ENCODE measurements at places on chromosomes 6 and 20.

DNA sequence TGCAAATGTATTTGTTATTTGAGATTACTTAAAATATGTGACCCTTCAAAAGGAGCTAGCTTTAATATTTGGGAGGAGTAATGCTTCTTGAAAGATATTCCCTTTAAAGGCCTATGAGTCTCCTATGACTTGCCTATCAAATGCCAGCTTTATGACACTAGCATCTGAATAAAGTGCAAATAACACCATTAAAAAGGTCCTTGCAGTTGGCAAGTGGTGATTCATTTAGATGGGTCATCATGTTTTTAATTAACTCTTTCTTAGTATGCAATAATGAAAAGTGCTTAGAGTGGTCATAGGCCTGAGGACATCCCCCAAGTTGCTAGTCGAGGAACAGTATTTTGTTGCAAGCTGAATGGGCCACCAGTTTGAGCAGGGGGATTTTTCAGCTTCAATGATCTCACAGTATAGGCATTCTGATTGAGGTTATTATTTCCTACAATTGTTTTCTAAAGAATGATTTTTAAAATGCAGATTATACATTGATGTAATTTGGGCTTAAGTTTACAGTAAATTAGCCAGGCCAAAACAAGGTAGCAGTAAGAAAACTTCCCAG lies 3.7 kb upstream of the CD2AP start:
- DNase-seq: no peak

DNA sequence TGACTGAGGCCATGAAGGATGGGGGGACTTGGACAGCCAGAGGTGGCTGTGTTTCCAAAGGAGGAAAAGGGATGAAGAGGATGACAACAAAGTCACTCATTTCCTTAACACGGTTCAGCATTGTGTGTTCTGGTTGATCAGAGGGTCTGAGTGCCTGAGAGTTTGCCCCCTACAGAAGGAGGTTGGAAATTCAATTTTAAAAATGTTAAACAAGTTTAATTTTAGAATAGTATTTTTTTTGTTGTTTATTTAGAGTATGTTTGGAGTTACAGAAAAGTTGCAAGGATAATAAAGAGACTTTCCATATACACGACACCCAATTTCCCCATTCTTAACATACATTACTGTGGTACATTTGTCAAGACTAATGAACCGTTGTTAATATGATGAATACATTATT lies 10.3 kb upstream of the VAPB start:
- no peak for DNase-seq

DNA sequence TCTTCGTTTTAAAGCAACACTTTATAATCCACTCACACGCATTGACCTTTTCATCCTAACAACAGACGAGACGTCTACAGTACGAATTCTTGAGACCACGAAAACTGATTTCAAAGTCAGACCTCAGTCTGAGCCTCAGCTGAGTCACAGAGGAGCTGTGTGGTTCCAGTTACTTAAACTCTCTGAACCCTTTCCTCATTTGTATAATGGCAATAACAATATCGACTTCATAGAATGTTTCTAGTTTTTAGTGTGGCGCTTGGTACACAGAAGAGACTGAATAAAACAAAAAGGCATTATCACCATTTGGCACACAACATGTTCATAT lies 236.9 kb downstream of the ATXN1 start:
- DNase-seq: no peak

GRCh38 chr6:110800839-110801196 lies 14.5 kb downstream of the CDK19 start:
- DNase-seq: no peak

DNA sequence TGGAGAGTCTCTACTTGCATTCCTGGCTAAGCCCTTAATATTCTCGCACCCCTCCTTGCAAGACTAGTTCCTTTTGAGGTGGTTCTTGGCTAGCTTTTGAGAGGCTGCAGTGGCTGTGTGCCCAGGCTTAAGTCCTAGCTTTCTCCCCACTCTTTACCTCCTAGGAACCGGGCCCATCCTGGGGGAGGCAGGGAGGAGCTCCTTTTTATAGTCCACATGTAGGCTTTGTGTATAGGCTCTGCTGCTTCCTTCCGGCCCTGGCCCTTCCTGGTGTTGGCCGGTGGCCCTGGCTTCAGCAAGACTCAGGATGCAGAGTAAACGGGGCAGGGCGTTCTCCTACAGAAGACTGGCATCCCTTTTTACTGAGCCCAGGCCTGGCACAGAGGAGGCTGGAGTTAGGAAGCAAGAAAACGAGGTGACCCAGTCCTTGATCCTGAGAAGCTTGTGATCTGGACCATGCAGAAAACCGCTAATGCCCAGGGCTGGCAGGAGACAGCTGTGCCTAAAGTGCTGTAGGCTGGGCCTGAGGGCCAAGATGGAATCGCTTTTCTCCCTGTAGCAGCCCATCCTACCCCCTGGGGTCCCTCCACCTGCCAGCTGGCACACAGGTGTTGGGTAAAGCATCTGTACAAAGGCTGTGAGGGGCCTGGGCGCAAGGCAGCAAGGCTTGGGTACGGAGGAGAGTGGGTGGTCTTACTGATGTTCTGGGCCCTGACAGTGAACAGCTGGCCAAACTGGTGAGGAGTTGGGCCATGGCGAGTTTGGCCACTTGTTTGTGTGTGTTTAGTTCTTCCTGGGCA lies 8.7 kb downstream of the PLCG1 start:
- DNase-seq: no peak
